G401 (cell line): ENCODE measurements at places on chromosomes 7 and 10.

- no peak for DNase-seq
These were observed 80.9 kb downstream of the PFKFB3 start for GRCh38 chr10:6283655-6284054.

GRCh38 chr10:111139567-111139966, 62.7 kb downstream of the ADRA2A start:
- DNase-seq: no peak

DNA sequence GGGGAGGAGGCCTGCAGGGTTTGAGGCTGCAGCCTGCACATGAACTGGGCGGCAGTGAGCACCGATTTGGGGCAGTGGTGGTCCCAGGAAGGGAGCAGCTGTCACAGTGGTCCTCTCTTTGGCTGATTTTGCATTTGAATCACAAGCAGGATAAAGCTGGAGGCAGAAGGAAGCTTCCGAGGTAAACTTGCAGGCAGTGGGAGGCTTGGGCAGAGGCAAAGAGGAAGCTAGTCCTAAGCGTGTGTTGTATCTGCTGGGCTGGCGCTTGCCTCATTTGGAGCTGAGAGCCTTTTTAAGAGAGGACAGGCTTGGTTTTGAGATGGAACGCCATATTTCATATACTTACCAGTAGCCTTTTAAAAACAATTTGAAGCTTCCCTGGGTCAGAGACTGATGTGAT, 177.2 kb upstream of the PODXL start:
- no peak for DNase-seq

GRCh38 chr7:74455928-74456327, 2.2 kb downstream of the GTF2IRD1 start:
- no peak for DNase-seq

DNA sequence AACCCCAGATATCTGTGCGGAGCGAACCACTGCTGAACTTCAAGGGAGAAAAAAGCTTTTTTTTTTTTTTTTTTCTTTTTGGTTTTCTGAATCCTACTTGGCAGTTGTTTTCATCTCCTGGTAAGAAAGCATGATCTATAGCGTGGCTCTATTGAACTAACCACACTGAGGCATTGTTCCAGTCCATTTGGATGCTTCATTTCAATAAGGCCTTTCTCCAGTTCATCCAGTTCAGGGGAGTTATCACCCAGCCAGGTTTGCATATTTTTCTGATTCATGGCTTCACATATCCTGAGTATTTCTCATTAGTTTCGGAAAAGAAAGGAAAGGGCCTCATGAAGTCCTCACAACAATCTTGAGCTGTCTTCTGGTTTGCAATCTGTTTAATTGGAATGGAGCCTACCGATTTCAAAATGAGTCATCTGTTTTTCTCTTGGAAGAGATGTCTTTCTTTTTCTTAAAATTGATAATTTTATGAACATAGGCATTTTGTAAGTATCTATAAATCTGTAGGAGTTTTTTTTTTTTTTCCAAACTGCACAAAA, 93.1 kb upstream of the STEAP4 start:
- no peak for DNase-seq

DNA sequence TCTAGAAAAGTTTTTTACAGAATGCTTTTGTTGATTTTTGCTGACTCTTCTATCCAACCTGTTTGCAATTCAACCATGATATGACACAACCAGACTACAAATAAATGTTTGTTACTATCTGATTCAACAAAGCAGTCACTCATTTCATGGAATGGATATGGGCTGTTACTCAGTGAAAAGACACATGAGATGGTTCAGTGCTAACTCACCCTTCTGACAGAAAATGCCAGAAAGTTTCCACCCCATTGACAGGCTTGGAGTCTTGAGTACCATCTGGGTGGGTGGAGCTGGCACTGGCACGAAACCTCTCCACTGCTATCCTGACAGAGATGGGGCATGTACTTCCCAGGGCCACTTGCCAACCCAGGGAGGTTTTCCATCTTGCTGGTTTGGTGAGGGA, 39.5 kb downstream of the RBM28 start:
- peak; percentile 49 for DNase-seq

DNA sequence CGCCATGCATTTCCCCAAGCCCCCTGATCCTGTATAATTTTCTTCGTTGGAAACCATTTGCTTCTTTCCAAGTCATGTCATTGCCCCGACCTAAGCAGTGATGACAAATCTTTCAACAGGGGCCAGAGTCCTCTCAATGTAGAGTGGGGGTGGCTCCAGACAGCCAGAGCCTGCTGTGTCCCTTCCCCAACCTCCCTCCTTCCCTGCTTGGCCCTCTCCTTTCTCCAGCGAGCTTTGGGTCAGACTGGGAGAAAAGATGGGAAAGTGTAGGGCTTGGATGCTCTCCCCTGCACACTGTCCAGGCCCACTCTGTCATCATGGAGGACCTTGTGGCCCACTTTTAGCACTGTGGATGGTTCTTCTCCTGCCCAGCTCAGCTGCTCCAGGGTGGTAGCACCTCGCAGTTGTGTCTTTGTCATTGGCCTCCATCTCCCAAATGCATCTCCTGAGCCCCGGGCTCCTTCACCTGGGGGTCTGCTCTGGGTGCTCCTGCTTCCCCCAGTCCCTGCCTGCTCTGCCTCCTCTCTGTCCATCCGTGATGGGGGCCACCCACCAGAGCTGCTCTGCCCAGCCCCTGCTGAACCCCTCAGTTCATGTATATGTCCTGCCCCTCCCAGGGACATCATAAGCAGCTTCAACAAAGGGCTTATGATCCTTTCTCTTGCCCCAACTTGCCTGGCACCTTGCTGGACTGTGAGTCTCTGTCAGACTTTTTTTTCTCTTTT, 37.5 kb downstream of the BTBD16 start:
- DNase-seq: no peak

DNA sequence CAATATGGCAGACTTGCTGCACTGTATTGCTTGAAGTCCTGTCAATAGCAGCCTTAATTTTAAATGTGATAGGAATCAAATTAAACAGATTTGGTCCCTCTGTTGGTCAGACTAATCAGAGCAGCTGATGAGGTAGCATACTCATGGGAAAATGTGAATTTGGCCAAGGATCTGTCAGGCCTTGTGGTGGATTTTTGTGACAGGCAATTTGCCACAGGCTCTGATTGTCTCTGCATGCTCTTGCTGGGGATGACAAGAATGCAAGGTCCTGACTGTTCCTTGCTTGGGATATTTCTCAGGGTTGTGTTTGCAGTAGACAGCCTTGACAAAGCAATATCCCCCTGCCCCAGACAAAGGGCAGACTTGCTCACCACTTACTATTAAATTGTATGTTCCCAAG, 41.5 kb upstream of the GARS1 start:
- peak; percentile 80 for DNase-seq

- DNase-seq: no peak
These were observed 62.4 kb upstream of the MKLN1 start for GRCh38 chr7:131265227-131265626.

DNA sequence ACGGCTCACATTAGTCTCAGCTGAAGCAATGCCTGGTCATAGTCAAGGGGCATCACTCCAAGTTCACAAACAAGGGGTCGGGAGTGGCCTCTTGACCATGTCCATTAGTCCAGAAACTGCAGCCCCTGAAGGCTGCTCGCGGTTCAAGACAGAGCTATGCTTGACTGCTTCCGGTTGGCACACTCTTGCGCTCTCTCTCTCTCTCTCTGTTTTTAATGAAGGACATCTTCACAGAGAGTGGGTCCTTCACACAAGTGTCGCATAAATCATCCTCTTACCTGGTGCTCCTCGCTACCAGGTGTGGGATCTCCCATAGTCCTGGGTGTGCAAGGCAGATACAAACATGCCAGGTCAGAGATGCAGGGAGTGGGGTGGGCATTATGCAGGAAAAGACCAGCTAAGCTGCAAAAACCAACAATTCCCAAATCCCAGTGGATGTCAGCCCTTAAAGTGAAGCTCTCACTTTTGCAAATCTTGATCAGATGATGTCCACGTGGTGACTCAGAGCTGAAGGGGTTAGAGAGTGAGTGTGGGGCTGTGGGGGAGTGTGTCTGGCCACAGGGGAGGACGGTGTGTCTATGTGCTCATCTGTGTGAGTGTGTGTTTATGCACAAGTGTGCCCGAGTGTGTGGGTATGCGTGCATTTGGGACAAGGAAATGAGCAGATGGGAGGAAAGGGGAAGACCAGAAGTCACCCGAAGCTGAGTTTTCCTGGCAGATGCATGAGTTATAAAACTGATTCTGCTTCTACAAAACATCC, 83.7 kb upstream of the PPP2R2D start:
- no peak for DNase-seq

DNA sequence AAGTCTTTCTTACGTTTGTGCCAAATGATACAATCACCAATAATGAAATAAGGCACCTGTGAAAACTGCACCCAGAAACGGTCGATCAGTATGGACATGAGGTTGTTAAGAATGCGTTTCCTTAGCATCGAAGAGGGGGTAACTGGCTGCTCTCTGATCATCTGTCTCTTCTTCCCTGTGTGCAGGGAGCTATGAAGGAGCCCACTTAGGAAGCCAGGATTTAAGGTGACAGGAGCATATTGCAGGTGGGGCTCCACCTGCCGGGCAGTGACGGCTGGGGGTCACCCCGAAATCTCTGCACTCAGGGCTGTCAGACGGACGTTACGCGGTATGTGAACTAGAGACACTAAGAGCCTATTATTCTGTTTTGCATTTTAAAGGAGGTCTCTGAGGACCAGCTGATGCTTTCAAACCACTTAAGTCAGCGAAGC, 64.5 kb downstream of the CARD11 start:
- no peak for DNase-seq

- DNase-seq: no peak
These were observed 12.6 kb downstream of the FAM200A start for GRCh38 chr7:99539213-99539811.

GRCh38 chr7:34160261-34160752, 255.0 kb downstream of the BMPER start:
- peak; percentile 19 for DNase-seq

DNA sequence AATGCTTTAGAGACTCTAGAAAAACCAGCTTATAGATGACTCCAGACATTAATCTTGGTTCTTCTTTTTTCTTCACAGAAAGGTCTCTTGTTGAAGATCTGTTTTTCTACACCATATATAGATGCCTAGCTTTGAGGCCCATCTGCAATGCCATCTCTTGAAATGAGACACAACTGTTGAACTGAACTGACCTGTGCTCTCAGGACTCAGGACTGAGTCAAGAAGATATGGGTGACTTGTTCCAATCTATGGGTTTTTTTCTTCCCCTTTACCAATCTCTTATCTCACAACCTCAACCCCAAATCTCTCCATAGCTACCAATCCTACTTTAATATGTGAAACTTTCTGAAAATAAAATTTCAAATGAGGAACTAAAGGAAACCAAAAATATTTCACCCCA, 194.7 kb downstream of the SNX13 start:
- no peak for DNase-seq

- no peak for DNase-seq
These were observed 93.7 kb upstream of the CAV2 start for GRCh38 chr7:116405810-116406209.

DNA sequence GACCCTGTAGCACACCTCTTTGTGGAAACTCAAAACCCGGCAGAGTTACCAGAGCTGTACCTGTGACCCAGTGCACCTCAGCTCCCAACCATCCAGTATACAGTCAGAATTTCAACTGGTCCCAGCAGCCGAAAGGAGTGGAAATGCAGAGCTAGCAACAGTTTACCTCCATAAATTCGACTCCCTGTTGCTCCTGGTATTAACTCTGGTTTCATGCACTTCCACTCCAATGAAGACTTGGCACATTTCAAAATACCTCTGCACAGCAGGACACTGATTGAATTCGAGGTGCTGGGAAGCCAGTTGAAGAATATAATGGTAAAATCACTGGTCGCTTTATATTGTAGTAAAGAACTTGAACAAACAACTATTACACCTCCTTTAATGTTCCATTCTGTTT, 17.9 kb upstream of the TIAL1 start:
- DNase-seq: peak; percentile 30

- no peak for DNase-seq
These were observed 26.6 kb downstream of the PSMC2 start for GRCh38 chr7:103373866-103374643.

DNA sequence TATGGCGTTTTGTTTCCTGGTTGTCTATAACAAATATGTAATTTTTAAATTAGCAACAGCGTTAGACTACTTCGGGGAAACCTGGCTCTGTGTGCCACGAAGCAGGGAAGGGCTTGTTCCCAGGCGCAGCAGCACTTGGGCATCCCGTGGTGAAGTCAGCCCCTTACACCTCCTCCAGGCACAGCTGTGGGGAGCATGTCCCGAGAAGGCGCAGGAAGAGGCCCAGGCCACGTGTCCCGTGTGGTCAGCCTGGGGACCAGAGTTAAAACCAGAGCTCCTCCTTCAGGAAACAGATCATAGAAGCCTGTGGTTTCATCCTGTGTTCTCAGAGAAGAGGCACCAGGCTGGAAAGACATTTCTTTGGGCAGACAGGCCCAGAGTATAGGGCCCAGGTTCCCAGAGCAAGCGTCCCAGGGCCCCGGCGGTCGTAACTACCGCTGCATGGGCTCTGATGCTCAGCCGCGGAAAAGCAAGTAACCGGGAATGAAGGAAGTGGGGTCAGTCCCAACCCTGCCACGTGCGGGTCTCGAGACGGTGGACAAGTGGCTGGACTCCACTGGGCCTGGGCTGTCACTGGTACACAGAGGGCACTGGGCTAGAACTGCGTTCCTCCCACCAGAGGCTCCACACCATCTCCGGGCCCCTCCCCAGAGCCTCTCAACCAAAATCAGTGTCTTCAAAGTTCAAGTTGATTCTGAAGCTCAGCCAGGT, 7.1 kb downstream of the NUDT1 start:
- peak; percentile 22 for DNase-seq

DNA sequence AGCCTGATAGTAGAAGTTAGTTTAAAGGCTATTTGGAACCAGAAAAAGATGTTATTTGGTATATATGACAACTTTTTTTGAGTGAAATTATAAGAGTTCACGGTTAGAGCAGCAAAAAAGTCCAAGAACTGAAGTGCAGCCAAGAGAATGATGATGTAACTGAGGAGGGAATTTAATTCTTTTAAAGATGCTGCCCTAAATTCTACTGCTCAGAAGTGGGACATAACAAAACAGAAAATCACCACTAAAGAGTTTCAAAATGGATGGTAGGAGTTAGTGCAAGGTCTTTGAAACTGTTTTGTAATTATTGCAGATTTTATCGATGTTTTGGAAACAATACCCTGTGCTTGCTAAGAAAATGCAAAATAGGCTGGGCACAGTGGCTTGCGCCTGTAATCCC, 6.5 kb downstream of the SAMD8 start:
- no peak for DNase-seq

- DNase-seq: no peak
These were observed 701.2 kb upstream of the SORCS1 start for GRCh38 chr10:107865691-107866090.

- no peak for DNase-seq
These were observed 66.1 kb downstream of the SAMD9 start for GRCh38 chr7:93051660-93052059.

GRCh38 chr10:80772596-80772995, 234.9 kb downstream of the SH2D4B start:
- DNase-seq: no peak

DNA sequence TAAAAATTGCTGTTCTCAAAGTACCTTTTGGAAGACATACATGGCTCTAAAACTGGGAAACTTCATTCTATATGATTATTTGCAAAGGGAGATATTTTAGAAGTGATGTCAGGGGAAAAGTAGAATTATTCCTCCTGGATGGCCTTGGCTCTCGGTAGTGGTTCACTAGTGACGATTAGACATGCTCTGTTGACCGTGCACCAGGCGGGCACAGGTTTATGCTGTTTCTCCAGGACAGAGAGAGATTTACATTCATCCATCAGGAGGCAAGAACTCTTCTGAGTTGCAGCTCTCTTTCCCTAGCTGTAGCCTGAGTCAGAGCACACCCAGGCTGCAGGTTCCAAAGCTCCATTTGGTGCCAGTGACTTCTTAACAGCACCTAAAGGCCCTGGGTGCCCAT, 184.9 kb upstream of the WDR11 start:
- no peak for DNase-seq
